ENCODE measurements at places on chromosomes 3 and 15.

- DNase-seq: no peak
Measured at GRCh38 chr3:53493963-53494791, at the start of gene CACNA1D. CACNA1D (plus strand) TSS chr3:53494611; CDS start chr3:53495167, 556 bp downstream.

DNA sequence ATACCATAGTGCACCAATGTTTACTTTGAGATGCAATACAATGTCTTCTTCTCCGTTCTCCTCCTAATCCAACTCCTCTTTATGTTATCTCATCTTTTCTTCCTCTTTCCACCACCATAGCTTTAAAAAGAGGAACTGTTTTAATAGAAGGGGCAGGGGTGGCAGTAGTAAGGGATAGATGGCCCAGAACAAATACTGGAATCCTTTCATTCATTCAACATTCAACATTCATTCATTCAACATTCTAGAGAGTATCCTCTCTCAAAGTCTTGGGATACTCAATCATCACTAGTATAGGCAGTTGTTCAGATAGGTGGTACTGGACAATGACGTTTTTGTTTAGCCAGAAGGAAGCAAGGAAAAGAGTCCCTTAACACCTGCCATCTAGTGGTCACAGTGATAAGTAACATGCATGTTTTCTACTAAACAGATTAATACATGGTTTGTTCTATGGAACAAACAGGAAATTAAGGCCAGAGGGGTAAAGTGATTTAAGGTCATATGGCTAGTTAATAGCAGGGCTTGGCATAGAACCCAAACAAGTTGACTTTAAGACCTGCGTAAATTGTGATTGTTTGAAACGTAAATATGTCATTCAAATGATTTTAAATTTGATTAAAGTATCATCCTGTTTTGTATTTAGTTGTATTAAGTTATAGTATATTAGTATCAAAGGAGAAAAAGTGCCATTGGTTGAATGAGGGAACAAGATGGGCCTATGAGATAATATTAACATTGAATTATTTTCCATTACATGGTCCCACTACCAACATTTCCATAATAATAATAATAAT is 26.9 kb upstream of the EHHADH start:
- no peak for DNase-seq

- no peak for DNase-seq
Measured at GRCh38 chr3:157078131-157078810, 81.7 kb downstream of the CCNL1 start.

- no peak for DNase-seq
Measured at GRCh38 chr3:129239991-129240390, 9.4 kb upstream of the COPG1 start.

GRCh38 chr15:88193415-88193814 is 63.1 kb downstream of the NTRK3 start:
- DNase-seq: no peak

- no peak for DNase-seq
Measured at GRCh38 chr3:115937054-115937453, 313.7 kb downstream of the GAP43 start.

DNA sequence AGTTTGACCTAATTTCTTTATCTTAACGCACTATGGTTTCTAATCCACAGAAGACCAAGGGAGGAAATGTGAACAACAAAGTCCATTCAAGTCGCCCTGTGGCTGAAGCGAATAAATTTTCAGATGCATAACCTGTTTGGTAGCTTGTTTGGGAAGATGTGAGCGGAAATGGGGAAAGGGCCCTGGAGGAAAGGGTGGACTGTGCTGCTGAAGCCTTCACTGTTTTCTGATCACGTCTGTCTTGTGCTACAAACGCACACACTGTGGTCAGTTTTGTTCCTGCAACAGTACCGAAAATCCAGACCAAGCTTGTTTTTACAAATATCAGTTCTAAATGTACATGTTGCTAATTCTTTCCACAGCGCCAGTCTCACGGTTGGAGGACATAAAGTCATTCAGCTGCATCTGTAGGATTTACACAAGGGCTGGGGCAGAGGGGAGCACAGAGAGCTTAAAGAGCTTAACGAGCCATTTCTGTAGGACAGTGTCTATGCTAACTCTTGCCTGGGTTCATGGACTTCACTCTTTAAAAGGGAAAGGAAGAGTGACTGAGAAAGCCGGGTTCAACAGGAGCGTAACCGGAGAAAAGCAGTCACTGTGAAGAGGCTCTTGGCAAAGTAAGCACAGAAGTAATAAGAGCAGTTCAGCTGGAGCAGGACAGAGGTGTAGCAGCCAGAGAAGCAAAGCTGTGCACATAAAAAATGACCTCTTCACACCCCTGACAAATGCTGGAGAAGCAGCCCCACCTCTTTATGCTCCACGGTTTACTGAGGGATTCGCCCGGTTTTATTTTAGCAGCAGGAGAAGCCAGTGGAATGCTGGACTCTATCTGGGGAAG is 66.6 kb downstream of the USF3 start:
- no peak for DNase-seq

DNA sequence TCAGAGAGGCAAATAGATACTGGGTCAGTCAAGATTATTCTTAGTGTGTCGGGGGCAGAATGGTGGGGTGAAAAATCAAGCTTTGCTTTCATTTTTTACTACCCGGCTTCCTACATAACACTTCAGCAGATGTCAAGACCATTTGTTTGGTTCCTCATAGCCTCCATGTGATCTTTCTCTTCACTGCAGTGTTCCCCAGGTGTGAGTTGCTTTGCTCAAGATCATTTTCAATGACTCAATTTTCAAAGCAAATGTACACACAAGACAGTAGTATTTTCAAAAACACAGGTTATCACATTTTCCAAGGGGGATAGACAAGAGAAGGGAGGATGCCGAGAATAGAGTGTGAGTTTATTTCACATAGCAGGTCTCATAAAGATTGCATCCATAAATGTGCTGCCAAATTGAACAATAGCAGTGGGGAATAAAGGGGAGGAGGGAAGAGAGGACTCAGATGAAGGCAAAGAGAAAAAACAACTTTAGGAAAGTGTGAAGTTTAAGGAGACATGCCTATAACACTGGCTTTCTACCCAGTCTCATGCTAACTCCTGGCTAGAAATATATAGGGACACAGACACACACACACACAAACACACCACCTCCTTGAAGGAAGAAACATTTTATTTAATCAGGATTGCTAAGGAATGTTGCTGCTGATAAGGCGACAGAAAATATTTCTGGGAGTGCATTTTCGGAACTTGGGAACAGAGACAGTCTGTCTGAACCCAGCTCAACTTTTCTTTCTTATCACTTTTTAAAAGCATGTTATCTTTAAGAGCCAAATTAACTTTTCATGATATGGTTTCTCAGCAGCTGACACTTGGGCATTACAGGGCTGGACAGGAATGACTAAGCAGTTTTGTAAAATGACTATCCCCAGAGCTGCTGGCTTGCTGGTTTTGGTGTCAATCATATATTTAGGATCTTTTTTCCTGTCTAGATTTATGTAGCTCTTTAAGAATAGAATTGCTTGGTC is 402.4 kb downstream of the RBMS3 start:
- no peak for DNase-seq

GRCh38 chr3:134249935-134250716 is 533 bp downstream of the RYK start:
- DNase-seq: peak; percentile 14

GRCh38 chr15:66489179-66489791 is 8.3 kb downstream of the SNAPC5 start:
- DNase-seq: no peak

- no peak for DNase-seq
Measured at GRCh38 chr3:111582120-111582474, 13.0 kb downstream of the ZBED2 start.

DNA sequence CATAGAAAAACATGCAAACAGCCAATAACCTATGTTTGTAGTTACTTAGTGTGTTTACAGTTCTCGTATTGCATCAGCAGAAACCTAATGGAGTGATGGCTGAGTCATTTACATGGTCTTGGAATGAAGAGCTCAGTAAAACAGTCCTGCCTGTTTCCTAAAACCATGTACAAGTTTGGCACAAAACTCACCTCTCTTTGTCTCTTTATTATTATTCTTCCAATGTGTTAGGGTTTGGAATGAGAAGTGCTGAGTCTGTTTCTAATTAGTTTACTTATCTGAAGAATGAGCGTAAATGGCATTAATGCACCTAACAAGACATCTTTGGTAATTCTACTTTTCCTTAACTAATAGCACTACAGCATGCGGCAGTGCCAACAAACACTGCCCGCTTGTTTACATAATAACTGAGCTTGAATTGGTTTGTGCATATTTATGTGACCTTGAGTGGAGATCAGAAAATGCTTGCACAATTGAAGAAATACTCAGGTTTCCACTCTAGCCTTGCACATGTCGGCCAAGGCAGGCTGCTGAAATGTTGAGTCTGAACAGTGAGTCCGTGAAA is 385.4 kb upstream of the SEMA6D start:
- no peak for DNase-seq

GRCh38 chr15:91898843-91899242 is 45.3 kb downstream of the SLCO3A1 start:
- DNase-seq: no peak

GRCh38 chr15:72313881-72314280 is 6.1 kb downstream of the CELF6 start:
- no peak for DNase-seq

GRCh38 chr3:36923523-36923943 is 21.3 kb downstream of the TRANK1 start:
- no peak for DNase-seq

DNA sequence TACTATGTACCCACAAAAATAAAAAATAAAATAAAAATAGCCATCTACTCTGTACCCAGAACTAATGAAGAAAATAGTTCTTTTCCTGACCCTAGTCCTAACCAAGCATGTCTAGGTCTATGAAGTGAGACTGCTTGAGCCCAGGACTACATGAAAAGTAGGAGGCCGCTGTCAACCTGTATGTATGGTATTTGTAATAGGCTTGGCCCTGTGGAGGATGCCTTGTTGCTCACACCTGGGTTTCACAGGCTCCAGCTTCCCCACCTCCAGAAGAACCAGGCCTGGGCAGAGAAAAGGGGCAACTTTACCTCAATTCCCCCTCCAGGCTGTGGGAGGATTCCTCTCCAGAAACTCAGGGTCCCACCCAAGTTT is 6.8 kb upstream of the PKM start:
- no peak for DNase-seq

- DNase-seq: no peak
Measured at GRCh38 chr3:100226712-100227429, 33.9 kb upstream of the TBC1D23 start.

DNA sequence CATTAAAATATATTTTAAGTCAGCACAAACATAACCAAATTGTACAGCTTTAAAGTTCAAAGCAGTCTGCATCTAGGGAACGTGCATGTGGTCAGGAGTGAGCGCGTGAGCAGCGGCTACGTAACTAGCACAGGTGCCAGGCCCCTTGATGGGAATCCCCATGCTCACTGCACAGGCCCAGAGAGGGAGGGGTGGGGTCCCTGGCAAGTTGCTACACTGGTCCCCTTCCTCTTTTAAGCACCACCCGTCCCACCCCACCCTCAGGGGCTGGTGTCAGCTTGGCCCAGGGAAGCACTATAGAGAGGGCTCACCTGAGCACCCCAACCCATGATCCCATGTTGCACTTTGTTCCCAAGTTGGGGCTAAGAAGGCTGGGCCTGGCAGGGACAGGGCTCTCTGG is 835 bp upstream of the GMPPB start:
- no peak for DNase-seq

DNA sequence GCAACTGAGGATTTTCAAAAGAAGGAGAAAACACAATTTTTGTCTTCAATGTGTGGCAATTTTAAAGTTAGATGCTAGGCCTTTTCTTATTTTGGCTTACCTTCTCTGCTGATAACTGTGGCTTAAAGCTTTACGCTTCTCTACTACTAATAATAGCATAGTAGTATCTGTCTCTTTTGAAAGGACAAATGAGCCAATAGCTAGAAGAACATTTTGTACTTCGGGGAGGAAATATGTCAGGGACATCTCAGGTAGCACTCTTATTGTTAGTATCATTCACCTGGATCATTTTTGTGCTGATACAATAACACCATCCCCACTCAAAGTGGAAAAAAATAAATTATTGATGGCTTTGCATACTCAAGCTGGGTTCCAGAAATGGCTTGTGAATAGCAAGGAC is 586.1 kb upstream of the TBL1XR1 start:
- DNase-seq: no peak

DNA sequence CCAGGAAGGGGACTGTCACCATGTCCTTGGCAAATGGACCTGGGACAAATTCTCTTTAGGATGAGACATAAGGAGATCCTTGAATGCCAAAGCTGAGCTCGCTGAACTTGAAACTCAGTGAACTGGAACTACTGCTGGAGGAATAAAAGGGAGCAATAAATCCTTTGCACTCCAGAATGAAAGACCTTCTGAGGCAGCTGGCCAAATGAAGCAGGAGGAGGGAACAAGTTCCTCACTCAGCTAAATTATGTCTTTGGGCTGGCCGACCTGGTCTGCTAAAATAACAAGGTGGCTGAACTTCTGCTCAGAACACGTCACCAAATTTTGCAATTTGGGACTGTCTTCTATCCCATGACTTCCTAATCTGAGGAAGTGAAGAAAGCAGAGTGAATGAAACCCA is 314.7 kb downstream of the LPP start:
- no peak for DNase-seq

DNA sequence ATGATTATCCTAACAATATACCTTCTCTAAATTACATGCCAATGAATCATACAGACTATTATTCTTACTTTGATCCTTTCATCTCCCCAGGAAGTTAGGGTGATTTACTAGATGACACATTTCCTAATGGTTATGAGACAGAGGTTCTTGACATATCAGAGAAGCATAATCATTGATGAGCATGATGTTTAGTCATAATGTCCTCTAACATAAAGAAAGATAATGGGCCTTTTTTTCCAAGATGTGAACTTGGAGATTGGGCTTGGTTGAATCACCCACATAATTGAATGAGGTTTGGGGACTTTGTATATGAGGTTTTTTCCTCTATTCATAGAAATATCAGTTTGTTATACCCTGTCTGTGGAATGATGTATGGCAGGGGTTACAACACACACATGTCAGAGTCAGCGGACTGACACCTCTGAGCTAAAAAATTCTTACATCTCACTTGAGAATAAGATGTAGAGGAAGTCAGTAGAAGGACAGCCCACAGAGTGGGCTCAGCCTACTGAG is 69.7 kb upstream of the DCBLD2 start:
- no peak for DNase-seq

GRCh38 chr3:87206070-87206469 is 21.0 kb upstream of the CHMP2B start:
- no peak for DNase-seq
